ENCODE measurements at places on chromosomes 16 and 17. TPM values are rescaled to one million over a fixed set of nuclear protein-coding genes. Genes with fewer than 3 reads are reported as not detected.

DNA sequence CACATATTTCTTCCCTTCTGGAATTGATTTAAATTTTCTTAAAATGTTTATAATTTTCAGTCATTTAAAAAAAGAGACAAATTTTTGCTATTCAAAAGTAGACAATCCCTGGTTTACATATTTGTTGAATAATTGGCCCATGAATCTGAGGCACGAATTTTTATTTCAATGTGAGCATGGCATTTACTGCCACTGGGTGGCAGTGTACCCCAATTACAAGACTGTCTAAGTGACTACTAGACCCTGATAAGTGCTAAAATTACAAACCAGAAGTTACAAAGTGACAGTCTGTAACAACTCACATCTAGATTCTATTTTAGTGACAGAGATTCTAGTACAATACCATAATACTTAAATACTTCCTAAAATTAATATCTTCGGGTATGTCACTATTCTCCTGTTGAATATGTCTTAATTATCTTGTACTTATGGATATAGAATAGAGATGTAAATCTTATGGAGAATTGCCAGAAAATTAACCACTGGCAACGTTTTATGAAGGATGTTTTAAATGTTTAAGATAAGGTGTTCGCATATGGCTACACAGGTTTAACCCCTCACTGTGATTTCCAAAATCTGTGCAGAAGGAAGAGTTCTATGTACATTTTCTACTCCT is 235.8 kb downstream of the MAP2K4 start:
- H3K4me3 ChIP-seq = no peak overlapping the region
- no peaks in the 10 kb centered on the region for H3K27me3 ChIP-seq
- no peaks in the 10 kb centered on the region for H3K4me1 ChIP-seq
- no peak for DNase-seq

DNA sequence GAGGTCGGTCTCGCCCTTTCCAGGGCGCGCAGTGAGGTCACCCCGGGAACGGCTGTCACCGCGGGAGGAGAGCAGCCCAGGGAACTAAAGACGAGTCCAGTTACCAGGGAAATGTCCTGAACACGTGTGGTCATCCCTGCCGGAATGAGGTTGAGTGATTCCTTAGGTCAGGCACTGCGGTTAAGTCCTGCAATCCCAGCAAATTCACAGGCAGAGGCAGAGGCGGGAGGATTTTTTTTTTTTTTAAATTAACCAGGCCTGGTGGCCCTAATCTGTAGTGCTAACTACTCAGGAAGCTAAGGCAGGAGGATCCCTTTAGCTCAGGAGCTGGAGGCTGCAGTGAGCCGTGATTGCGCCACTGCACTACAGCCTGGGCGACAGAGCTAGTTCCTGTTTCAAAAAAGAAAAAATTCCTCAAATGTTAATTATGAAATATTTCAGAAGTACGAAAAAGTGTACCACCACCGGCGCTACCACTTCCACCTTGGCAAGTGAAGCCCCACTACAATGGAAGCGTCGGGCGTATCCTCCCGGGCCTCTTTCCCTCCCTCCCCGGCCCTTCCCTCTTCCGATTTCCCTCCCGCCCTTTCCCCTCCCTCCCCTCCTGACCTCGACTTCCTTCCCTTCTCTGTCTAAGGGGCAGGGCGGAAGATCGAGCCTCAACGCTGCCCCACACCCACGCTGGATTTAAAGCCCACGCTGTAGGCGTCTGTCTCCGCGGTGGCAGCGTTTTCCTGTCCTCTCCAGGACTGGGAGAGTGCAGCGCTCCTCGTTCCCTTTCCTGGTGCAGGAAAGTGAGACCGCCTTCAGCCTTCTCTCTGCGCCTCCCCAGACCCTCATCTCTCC is 27.3 kb downstream of the SLFN11 start:
- H3K36me3 ChIP-seq = no peaks in the 10 kb centered on the region
- H3K4me1 ChIP-seq = no peaks in the 10 kb centered on the region
- no peak for DNase-seq
- H3K27ac ChIP-seq = no peak overlapping the region

- no peaks in the 10 kb centered on the region for H3K4me1 ChIP-seq
- no peak for DNase-seq
- no peaks in the 10 kb centered on the region for H3K36me3 ChIP-seq
- H3K27ac ChIP-seq = no peak overlapping the region
- no peak overlapping the region for H3K4me3 ChIP-seq
Observed at GRCh38 chr17:5947701-5948180, 122.4 kb upstream of the WSCD1 start.

- peaks cover 25% of the 10 kb centered on the region for H3K4me1 ChIP-seq
- H3K27ac ChIP-seq = no peak overlapping the region
- no peak for DNase-seq
- no peaks in the 10 kb centered on the region for H3K36me3 ChIP-seq
- H3K27me3 ChIP-seq = no peaks in the 10 kb centered on the region
Observed at GRCh38 chr17:66337268-66337667, 34.9 kb downstream of the PRKCA start.

DNA sequence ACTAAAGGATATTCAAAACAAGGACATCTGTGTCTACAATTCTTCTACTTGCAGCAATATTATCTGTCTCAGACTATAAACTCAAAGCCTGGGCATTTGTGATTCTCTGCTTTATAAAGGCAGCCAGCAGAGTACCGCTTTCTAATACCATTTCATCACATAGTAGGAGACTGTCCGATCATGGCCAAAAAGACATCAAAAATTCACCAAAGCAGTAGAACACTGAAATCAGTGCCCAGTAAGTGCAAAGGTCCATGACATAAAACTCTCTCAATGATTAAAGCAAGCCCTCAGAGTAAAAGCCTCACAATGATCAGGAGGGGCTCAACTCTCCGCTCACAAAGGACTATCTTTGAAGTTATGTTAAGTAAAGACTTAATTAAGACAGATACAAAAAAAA is 23.0 kb downstream of the ERN1 start:
- H3K4me3 ChIP-seq = no peak overlapping the region
- DNase-seq = no peak
- no peak overlapping the region for H3K27ac ChIP-seq

GRCh38 chr17:68452724-68453290 is 4.5 kb downstream of the WIPI1 start:
- H3K36me3 ChIP-seq = peaks cover 2% of the 10 kb centered on the region
- DNase-seq = no peak
- H3K4me1 ChIP-seq = peaks cover 33% of the 10 kb centered on the region
- no peaks in the 10 kb centered on the region for H3K27me3 ChIP-seq
- no peak overlapping the region for H3K4me3 ChIP-seq
- no peak overlapping the region for H3K27ac ChIP-seq

GRCh38 chr16:87457709-87458423 is 35.0 kb downstream of the ZCCHC14 start:
- H3K27me3 ChIP-seq = no peaks in the 10 kb centered on the region
- DNase-seq = no peak
- H3K4me1 ChIP-seq = peaks cover 14% of the 10 kb centered on the region
- H3K4me3 ChIP-seq = no peak overlapping the region
- H3K36me3 ChIP-seq = 0 out of 2 replicates have a peak, but pooled peaks cover 4% of the 10 kb centered on the region
- peak overlapping the region; percentile 42 for H3K27ac ChIP-seq

DNA sequence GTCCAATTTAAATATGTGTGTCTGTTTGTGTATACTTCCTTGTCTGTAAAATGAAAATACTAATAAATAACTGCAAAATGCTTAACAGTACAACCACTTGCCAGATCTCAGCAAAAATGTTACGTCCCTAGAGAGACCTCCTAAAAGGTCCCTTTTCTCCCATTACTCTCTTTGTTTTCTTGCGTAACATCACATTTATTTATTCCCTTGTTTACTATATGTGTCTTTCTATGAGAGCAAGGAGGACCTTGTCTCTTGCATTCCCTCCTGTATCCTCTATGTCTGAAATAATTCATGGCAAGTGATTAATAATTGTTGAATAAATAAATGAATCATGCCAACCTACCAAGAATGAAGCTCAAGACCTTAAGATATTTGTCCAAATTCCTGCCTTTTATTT is 1.9 kb downstream of the ACSM3 start:
- H3K4me1 ChIP-seq = peaks cover 7% of the 10 kb centered on the region
- no peaks in the 10 kb centered on the region for H3K36me3 ChIP-seq
- no peaks in the 10 kb centered on the region for H3K27me3 ChIP-seq
- no peak for DNase-seq

DNA sequence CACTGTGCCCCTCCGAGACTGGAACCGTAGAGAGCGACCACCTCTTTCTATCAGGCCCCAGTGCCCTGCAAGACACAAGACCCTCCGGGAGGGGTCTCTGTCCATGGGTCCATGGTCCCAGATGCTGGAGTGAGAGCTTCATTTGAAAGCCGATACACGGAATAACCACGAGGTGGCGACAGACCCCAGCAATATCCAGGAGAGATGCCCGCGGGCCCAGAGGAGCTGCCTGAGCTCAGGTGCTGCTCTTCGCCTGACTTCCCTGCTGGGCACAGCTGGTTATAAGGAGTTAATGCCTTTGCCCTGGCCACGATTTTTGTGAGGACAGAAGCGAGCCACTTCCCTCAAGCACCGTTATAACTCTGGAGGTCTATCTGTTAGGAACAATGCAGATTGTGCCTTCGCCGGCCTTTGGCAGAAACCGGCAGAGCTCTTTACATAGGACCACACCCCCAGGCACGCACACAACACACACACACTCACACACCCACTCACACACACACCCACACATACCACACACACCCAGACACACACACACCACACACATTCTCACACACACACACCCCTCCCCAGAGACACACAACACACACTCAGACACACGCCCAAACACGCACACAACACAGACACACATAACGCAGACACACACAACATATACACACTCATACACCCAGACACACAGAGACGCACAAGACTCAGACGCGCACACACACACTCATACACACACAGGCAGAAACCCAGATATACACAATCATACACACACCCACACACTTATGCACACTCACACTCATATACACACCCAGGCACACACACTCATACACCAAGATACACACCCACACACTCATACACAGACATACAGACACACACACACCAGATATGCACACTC is 436.4 kb downstream of the SOX9 start:
- no peaks in the 10 kb centered on the region for H3K36me3 ChIP-seq
- DNase-seq = peak; percentile 75
- no peak overlapping the region for H3K27ac ChIP-seq

GRCh38 chr17:37295888-37296287 is 79.9 kb upstream of the C17orf78 start:
- DNase-seq = no peak
- H3K4me3 ChIP-seq = no peak overlapping the region
- no peak overlapping the region for H3K27ac ChIP-seq
- no peaks in the 10 kb centered on the region for H3K36me3 ChIP-seq
- no peaks in the 10 kb centered on the region for H3K27me3 ChIP-seq
- H3K4me1 ChIP-seq = no peaks in the 10 kb centered on the region

The ACSM2A gene
- not detected for total RNA-seq
